ENCODE measurements at places on chromosomes 7 and 10.

DNA sequence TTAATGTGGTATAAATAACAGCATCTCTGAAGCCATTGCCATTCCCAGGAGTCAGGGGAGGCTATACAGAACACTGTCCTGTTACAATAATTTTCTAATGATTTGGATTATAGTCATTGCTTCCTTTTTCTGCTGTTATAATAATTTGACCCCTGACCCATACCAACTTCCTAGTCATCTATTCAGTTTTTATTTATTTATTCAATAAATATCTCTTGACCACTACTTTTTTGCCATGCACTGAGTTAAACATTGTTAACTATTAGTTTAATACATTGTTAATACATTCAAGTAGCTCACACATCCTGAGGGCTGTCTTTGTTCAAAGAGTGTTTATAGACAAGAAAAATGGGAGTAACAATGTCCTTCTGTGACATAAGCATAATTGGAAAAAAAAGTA lies 235.5 kb upstream of the MEOX2 start:
- no peak for DNase-seq

GRCh38 chr7:17558558-17559332 lies 260.3 kb downstream of the AHR start:
- DNase-seq: no peak

GRCh38 chr10:75487087-75487754 lies 55.8 kb downstream of the LRMDA start:
- DNase-seq: no peak

DNA sequence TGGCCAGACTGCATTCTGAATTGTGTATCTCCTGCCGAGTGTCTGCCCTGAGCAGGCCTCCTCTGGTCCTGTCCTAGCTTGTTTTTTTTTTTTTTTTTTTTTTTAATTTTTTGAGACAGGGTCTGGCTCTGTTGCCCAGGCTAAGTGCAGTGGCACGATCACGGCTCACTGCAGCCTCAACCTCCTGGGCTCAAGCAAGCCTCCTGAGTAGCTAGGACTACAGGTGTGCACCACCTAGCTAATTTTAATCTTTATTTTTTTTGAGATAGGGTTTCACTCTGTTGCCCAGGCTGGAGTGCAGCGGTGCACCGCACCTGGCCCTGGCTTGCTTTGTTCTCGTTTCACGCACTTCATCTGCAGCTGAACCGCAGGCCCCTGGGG lies 23.5 kb downstream of the COL26A1 start:
- no peak for DNase-seq

DNA sequence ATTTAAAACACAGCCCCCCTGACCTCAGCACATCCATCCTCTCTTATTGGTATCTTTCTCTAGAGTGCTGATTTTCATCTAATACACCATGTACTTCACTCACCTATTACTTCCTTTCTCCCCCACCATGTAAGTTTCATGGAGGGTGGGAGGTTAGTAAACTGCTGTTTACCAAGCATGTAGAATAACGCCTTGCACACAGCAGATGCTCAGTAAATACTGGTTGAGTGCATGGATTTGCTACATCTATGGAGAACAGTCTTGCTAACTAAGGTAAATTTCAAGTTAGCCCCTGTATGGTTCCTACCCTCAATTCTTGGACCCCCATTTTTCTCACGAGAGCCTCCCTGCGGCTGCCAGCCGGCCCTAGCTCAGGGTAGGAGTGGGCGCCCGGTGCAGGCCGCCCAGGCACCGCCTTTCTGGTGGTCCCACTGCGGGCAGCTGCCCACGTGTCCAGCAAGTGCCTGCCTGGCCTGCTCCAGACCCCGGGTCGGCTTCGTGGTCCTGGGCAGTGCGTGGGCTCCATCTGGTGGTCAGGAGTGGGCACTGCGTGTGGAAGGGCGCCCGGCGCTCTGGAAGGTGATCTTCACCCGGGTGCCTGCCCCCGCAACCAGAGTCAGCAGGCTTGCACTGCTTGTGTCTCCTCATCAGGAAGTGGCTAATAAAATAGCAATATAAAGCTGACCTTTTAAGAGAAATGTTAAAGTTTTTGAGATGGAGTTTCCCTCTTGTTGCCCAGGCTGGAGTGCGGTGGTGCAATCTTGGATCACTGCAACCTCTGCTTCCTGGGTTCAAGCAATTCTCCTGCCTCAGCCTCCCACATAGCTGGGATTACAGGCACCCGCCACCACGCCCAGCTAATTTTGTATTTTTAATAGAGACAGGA lies 63.4 kb upstream of the DNAJB6 start:
- DNase-seq: peak; percentile 25

GRCh38 chr10:73433538-73433867 lies at the start of gene MSS51:
TSS of gene MSS51 (minus strand) at chr10:73433561. CDS start at chr10:73428284, 5,277 bp downstream.
- no peak for DNase-seq

- DNase-seq: no peak
These were observed 686 bp downstream of the AASS start for GRCh38 chr7:122143376-122143750.

- no peak for DNase-seq
These were observed 284.7 kb upstream of the SHH start for GRCh38 chr7:156096771-156097538.

- no peak for DNase-seq
These were observed 35.2 kb downstream of the BTBD16 start for GRCh38 chr10:122306282-122306681.

- DNase-seq: no peak
These were observed 118.4 kb upstream of the SLC26A5 start for GRCh38 chr7:103564416-103564815.

GRCh38 chr10:76382381-76382851 lies 951.0 kb downstream of the LRMDA start:
- DNase-seq: no peak

GRCh38 chr7:100888988-100889750 lies at the start of gene UFSP1:
TSS of gene UFSP1 (minus strand) at chr7:100889715. CDS start at chr7:100889271, 444 bp downstream.
- DNase-seq: no peak

DNA sequence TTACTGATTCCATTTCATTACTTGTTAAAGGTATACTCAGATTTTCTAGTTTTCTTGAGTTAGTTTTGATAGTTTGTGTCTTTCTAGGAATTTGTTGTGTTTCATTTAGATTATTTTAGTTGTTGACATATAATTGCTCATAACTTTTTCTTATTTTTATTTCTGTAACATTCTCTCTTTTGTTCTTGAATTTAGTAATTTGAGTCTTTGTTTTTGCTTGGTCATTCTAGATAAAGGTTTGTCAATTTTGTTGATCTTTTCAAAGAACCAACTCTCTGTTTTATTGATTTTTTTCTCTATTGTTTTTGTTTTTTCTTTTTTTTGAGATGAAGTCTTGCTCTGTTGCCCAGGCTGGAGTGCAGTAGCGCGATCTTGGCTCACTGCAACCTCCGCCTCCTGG lies 7.2 kb downstream of the EXOC6 start:
- DNase-seq: no peak

GRCh38 chr7:69095649-69096048 lies 502.6 kb upstream of the AUTS2 start:
- DNase-seq: no peak

- no peak for DNase-seq
These were observed 86.3 kb downstream of the COBL start for GRCh38 chr7:51230324-51230625.

DNA sequence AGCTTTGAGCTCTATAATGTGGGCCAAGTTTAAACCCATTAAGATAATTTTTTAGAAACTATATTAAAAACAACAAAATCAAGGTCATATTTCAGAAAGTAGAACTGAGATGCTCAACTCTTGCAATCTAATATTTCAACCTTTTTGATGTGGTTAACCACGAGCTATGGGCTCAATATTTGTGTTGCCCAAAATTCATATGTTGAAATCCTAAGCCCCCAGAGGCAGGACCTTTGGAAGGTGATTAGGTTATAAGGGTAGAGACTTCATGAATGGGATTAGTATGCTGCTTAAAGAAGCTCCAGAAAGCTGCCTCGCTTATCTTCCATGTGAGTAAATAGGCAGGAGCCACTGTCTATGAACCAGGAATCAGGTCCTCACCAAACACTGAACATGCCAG lies 284.4 kb downstream of the CRPPA start:
- DNase-seq: no peak

- no peak for DNase-seq
These were observed 653.2 kb downstream of the PARD3 start for GRCh38 chr10:34161777-34162370.

GRCh38 chr7:26673858-26674257 lies 190.5 kb downstream of the SKAP2 start:
- no peak for DNase-seq

DNA sequence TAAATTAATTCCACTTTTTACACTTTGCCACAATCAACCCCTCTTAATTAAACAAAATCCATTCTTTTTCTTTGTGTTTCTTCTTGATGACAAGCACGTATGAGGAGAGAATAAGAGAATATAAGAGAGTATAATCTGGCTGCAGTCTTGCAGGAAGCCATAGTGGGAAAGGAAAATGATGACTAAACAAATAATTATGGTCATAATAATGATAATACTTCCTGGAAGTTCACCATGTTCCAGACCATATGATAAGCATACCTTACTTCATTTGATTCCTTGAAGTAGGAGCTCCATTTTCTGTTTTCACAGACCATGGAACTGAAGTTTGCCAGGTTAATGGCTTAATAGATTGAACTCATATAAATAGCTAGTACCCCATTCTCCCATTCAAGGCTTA lies 237.8 kb downstream of the SEMA3D start:
- no peak for DNase-seq

DNA sequence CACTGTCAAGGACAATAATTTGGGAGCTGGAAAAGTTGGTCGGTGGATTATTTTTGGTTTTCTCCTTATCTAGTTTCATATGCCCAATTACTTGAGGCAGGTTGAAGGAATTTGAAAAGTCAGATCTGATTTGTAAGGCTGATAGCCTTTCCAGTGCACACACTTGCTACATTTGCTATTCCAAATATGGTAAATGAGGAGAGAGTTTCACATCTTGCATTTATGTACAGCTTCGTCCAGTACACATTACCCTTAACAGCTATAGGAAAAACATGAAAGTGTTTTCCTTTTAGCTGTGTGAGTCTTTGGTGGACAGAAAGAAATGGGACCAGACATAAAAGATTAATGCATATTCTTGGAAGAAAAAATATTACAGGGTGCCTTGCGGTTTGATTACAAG lies 201.8 kb downstream of the CELF2 start:
- DNase-seq: no peak

GRCh38 chr7:42502022-42502421 lies 265.0 kb upstream of the GLI3 start:
- DNase-seq: no peak

GRCh38 chr7:12727455-12728191 lies 40.2 kb downstream of the ARL4A start:
- DNase-seq: no peak

GRCh38 chr7:116218051-116218645 lies 7.8 kb downstream of the TES start:
- no peak for DNase-seq

All from T-helper 22 cell (primary cell).